ENCODE measurements at places on chromosomes 2 and 18.

DNA sequence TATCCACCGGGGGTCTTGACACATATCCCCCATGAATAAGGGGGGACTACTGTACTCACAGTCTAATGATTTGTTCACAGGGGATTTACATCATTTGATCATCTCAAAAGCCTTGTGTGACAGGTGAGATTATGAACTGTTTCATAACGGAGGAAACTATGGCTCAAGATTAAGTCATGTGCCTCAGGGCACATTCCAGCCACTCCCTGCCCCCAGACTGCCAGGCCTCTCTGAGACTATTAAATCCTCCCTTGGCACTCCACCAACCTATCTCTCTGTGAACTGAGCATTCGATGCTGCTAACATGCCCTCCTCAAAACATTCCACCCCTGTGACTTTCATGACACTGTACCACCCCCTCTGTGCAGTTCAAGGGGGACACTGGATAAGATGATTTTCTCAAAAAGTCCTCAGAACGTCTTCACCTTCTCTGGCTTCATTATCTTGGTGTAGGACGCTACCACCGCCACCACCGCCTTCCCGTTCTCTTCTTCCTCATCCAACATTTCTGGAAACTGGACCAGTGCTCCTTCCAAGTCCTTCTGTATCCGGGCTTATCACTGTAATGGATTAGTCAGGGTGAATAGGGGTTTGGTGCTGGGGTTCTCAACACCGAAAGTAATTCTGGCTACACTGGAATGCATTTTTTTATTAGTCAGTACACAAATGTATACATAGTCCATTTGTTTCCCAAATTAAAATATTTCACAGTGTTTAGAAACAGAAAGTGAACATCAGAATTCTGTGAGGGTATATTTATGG is 169.6 kb downstream of the KCNS3 start:
- H3K4me3 ChIP-seq, result no peak overlapping the region
- no peak overlapping the region for H3K27ac ChIP-seq
- no peak for DNase-seq
- peaks cover 19% of the 10 kb centered on the region for H3K4me1 ChIP-seq

- no peaks in the 10 kb centered on the region for H3K36me3 ChIP-seq
- H3K4me3 ChIP-seq, result no peak overlapping the region
- DNase-seq, result no peak
- no peaks in the 10 kb centered on the region for H3K27me3 ChIP-seq
- no peak overlapping the region for H3K27ac ChIP-seq
- H3K4me1 ChIP-seq, result peaks cover 14% of the 10 kb centered on the region
Measured at GRCh38 chr2:41871080-41871479, 176.7 kb upstream of the PKDCC start.

GRCh38 chr2:231425291-231425810 is 29.8 kb downstream of the B3GNT7 start:
- H3K27me3 ChIP-seq, result no peaks in the 10 kb centered on the region
- no peak overlapping the region for H3K27ac ChIP-seq
- no peak overlapping the region for H3K4me3 ChIP-seq
- no peaks in the 10 kb centered on the region for H3K4me1 ChIP-seq
- DNase-seq, result no peak

DNA sequence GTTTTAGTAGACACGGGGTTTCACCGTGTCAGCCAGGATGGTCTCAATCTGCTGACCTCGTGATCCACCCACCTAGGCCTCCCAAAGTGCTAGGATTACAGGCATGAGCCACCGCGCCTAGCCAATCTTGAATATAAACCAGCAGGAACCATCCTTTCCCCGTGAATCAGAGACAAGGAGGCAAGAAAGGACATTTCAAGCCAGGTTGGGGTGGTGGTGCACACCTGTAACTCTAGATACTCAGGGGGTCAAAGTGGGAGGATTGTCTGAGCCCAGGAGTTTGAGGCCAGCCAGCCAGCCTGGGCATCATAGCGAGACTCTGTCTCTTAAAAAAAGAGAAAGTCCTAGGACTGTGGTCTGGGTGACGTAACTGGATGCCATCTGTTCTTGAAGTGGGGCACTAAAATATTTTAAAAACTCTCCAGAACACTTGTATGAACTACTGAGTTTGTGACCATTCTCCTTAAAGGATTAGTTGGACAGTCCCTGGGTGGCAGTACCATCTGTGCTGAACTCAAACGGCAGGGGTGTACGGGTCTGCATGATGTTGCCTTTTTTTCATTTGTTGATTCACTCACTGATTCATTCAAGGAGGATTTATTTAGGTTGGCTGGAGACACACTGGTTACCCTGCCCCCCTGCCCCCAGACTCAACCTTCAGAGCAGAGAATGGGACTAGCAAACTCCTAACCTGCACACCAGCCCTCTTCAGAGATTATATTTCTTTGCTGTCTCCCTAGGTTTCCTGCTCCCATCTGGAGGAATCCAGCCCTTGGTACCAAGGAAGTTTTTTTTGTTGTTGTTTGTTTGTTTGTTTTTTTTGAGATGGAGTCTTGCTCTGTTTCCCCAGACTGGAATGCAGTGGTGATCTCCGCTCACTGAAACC is 2.9 kb upstream of the TLX2 start:
- no peak for DNase-seq
- no peak overlapping the region for H3K27ac ChIP-seq
- peaks cover 41% of the 10 kb centered on the region for H3K27me3 ChIP-seq
- no peaks in the 10 kb centered on the region for H3K36me3 ChIP-seq
- H3K4me3 ChIP-seq, result no peak overlapping the region
- peaks cover 42% of the 10 kb centered on the region for H3K4me1 ChIP-seq

DNA sequence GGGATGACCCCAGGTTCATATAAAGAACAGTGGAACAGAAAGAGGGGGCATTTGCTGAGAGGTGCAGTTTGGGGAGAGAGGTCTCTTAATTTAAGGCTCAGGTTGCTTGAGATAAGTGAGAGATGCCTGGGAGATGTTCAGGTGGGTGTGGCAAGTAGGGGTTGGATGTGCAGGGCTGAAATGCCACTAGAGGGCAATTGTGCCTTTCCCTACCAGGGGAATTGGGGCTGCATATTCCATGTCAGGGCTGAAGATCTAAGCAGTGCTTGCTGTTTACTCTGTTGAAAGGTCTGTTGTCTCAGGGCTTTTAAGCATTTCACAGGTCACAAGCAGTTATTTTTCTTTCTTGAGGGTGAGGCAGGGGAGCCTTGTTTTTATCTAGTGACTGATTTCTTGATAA is 7.8 kb downstream of the CCDC85A start:
- no peak overlapping the region for H3K27ac ChIP-seq
- no peaks in the 10 kb centered on the region for H3K27me3 ChIP-seq
- no peak overlapping the region for H3K4me3 ChIP-seq
- H3K4me1 ChIP-seq, result no peaks in the 10 kb centered on the region

GRCh38 chr18:78789850-78790249 is 189.8 kb upstream of the SALL3 start:
- DNase-seq, result no peak
- no peak overlapping the region for H3K27ac ChIP-seq
- no peaks in the 10 kb centered on the region for H3K36me3 ChIP-seq
- no peaks in the 10 kb centered on the region for H3K27me3 ChIP-seq

- DNase-seq, result no peak
- no peak overlapping the region for H3K27ac ChIP-seq
- peaks cover 27% of the 10 kb centered on the region for H3K36me3 ChIP-seq
- peaks cover 78% of the 10 kb centered on the region for H3K4me1 ChIP-seq
- no peak overlapping the region for H3K4me3 ChIP-seq
Measured at GRCh38 chr2:12730265-12730664, 13.5 kb downstream of the TRIB2 start.

- H3K4me3 ChIP-seq, result no peak overlapping the region
- DNase-seq, result no peak
- peaks cover 75% of the 10 kb centered on the region for H3K4me1 ChIP-seq
- no peak overlapping the region for H3K27ac ChIP-seq
- no peaks in the 10 kb centered on the region for H3K27me3 ChIP-seq
- no peaks in the 10 kb centered on the region for H3K36me3 ChIP-seq
Measured at GRCh38 chr2:24511894-24512293, 20.8 kb downstream of the NCOA1 start.

- no peak overlapping the region for H3K27ac ChIP-seq
- no peaks in the 10 kb centered on the region for H3K27me3 ChIP-seq
- no peak for DNase-seq
- H3K36me3 ChIP-seq, result no peaks in the 10 kb centered on the region
- no peaks in the 10 kb centered on the region for H3K4me1 ChIP-seq
- no peak overlapping the region for H3K4me3 ChIP-seq
Measured at GRCh38 chr2:17804358-17804757, 11.9 kb upstream of the MSGN1 start.

- no peaks in the 10 kb centered on the region for H3K36me3 ChIP-seq
- H3K27ac ChIP-seq, result no peak overlapping the region
- H3K4me1 ChIP-seq, result no peaks in the 10 kb centered on the region
- no peak for DNase-seq
- H3K4me3 ChIP-seq, result no peak overlapping the region
Measured at GRCh38 chr2:130766711-130767407, 11.5 kb downstream of the AMER3 start.

- peaks cover 8% of the 10 kb centered on the region for H3K4me1 ChIP-seq
- peak overlapping the region; percentile 10 for H3K27ac ChIP-seq
Measured at GRCh38 chr2:196640031-196640548, 575 bp downstream of the CCDC150 start.

DNA sequence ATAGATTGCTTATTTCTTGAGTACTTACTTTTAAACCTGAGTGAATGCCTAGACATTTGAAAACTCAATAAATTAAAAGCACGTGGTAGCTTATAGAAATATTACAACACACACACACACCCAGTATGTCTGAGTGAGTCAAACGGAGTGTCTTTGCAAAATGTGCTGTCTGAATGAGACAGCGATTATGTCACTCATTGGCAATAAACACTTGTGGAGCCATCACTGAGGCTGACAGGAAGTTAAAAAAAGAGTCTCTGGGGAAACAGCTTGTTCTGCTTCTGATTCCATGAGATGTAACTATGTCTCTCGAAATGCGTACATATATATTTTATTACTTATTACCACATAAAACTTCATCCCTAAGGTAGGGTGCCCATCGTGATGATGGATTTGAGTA is 22.3 kb upstream of the VPS4B start:
- H3K36me3 ChIP-seq, result no peaks in the 10 kb centered on the region
- H3K27me3 ChIP-seq, result no peaks in the 10 kb centered on the region
- peak overlapping the region; percentile 73 for H3K27ac ChIP-seq
- peaks cover 24% of the 10 kb centered on the region for H3K4me1 ChIP-seq
- DNase-seq, result no peak

DNA sequence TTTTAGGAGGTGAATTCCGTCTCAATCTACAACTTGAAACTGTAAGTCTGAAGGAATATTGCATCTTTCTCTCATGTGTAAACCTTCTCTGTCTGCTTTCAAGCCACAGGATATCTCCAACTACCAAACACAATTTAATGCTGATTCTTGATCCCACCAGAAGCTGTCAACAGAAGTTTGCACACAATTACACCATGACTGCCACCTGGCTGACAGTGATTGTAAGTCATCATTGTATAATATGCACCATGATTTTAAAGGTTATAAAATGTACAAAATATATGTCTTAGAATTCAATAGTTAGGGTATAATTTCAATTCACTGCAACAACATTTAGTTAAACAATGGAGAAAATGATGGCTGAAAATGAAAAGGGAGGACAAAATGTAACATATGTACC is 18.4 kb downstream of the PREPL start:
- no peak for DNase-seq
- H3K27me3 ChIP-seq, result no peaks in the 10 kb centered on the region
- H3K4me3 ChIP-seq, result no peak overlapping the region
- no peaks in the 10 kb centered on the region for H3K4me1 ChIP-seq

GRCh38 chr2:238967031-238967977 is 119.4 kb downstream of the TWIST2 start:
- no peaks in the 10 kb centered on the region for H3K4me1 ChIP-seq
- H3K36me3 ChIP-seq, result no peaks in the 10 kb centered on the region
- no peak overlapping the region for H3K27ac ChIP-seq
- H3K4me3 ChIP-seq, result no peak overlapping the region
- peak; percentile 84 for DNase-seq
